ENCODE measurements at places on chromosomes 12 and 14.

DNA sequence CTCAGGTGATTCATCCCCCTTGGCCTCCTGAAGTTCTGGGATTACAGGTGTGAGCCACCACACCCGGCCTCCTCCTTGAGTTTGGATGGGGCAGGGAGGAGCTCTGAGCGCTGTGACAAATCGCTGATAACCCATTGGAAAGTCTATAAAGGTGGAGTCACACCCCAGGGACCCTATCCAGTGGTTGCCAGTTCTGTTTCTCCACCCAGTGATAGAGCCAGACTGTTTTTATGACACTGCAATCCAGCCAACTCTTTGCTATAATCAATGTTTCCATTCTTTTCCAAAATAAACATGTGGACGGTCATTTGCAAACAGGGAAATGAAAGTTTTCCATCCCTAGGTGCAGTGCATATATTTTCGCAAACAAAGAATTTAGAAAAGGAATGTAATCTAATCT, 142.0 kb upstream of the PELI2 start:
- DNase-seq: no peak

- DNase-seq: no peak
These were observed 827.9 kb downstream of the BCL11B start for GRCh38 chr14:98444077-98444476.

GRCh38 chr12:100372853-100373640, 16.2 kb downstream of the SLC17A8 start:
- no peak for DNase-seq

DNA sequence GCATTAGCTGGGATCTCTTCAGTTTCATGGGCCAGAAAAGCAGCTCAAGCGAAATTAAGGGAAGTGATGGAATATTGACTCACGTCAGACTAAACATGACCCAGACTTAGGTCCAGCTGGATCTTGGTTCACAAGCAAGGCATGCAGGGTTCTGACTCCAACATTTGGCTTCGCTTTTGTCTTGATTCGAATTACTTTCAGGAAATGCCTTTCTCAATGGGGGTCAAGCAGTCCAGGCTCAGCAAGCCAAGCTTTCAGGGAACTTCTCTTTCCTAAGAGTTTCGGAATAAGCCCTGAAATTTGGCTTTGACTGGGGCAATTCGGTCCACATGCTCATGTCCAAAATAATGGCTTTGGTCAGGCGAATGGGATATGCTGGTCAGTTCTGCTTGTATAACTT, 678.7 kb upstream of the TMEM132C start:
- peak; percentile 96 for DNase-seq

DNA sequence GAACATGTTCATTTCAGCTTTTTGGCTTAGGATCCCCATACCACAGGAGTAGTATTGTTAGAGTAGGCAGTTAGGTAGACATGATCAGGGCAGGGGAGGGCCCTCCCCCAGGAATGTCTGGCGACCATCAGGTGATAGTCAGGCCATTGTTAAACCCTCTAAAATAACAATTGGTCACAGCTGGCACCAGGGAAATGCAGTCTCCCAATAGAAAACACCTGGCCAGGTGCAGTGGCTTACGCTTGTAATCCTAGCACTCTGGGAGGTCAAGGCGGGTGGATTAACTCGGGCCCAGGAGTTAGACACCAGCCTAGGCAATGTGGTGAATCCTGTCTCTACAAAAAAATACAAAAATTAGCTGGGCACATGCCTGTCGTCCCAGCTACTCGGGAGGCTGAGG, 187.1 kb downstream of the MON2 start:
- DNase-seq: no peak

GRCh38 chr14:88706425-88706824, 86.3 kb downstream of the EML5 start:
- DNase-seq: peak; percentile 15

DNA sequence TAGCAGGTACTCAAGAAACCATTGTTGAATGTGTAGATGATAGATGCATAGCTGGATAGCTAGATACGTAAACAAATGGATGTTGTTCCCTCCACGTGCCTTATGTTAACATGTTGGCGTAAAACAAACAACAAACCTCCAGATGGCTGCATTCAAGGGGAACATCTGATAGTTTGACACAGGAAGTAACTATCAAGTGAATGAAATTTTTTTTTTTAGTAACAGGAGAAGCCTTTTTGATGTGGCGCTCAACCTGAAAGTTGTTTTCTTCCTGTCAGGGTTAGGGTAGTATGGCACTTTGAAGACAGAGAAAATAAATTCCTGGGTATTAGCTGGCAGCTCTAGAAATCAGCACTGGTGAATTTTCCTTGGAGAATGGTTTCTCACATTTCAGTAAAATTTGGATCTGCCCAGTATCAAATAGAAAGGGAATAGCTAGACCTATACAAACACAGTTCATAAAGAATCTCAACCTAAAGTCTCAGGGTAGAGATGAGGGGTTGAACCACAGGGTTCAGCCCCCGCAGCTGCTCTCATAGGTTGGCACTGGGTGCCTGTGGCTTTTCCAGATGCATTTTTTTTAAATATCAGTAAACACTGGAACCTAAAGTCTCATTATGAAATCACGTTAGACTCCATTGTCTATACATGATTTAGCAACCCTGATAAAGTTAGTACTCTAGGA, 18.8 kb upstream of the RAP1B start:
- DNase-seq: no peak

- DNase-seq: no peak
These were observed 3.8 kb upstream of the FAM186B start for GRCh38 chr12:49609059-49609874.

GRCh38 chr14:100158566-100159093, 815 bp downstream of the DEGS2 start:
- DNase-seq: no peak

GRCh38 chr14:76371066-76371465, 4.9 kb upstream of the ESRRB start:
- no peak for DNase-seq

- no peak for DNase-seq
These were observed 5.4 kb upstream of the KIF26A start for GRCh38 chr14:104132981-104133380.

DNA sequence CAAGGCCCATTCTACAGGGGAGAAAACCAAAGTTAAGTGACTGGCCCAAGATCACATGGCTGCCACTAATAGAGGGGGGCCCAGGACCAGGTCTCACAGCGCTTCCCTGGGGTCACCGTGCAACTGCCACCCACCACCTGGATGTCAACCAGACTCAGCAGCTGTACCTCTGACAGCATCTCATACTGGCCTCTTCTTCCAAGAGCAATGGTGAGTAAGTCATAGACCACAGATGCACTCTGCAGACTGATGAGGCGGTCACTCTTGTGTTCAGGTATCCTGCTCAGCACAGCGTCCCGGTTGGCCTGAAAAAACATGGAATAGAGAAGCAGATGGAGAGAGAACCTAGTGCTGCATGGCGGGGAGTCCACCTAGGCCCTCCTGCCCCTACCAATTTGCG, 139.9 kb downstream of the TTC7B start:
- DNase-seq: no peak

GRCh38 chr12:47100160-47100559, 20.4 kb upstream of the AMIGO2 start:
- DNase-seq: peak; percentile 50

- DNase-seq: no peak
These were observed 320.9 kb downstream of the NRXN3 start for GRCh38 chr14:78491048-78491447.

DNA sequence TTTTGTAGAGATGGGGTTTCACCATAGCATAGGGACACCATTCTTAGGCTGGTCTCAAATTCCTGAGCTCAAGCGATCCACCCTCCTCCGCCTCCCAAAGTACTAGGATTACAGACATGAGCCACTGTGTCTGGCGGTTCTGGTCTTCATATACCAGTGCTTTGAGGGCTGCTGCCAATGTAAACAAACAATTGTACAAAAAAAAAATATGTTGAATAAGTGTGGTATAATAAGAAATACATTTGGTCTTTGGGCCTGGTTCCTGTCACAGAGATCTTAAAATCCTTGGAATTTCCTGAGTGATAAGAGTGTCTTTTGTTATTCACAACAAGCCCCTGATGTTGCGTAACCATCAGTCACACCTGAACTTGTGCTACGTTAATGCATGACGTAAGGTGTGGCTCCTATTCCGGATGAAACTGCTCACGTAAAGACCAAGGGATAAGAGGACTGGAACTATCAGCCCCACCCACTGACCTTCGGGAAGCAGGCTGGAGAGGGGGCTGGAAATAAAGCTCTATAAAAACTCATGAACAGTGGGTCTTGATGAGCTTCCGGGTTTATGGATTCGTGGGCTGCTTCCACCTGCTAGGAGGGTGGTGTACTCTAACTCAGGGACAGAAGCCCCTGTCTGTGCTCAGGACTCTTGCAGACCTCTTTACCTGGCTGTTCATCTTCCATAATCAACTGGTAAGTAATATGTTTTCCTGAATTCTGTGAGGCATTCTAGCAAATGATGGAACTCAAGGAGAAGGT, 16.5 kb upstream of the RIMKLB start:
- DNase-seq: peak; percentile 48

- DNase-seq: no peak
These were observed 17.7 kb downstream of the EPYC start for GRCh38 chr12:90987101-90987500.

DNA sequence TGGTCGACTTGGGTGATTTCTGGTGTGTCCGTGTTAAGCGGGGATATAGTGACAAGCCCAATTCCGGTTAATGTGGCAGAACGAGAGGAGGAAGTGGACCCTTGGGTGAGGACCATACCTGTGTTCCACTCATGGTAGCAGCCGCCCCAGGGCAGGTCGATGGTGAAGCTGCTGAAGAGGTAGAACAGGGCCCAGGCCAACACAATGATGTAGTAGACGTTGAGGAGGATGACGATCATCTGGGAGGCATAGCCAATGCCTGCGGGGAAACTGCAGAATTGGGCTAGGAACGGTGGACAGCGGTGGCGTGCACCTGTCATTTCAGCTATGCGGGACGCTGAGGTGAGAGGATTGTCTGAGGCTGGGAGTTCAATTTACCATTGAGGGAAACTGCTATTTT, 20.1 kb downstream of the SLC6A13 start:
- no peak for DNase-seq

DNA sequence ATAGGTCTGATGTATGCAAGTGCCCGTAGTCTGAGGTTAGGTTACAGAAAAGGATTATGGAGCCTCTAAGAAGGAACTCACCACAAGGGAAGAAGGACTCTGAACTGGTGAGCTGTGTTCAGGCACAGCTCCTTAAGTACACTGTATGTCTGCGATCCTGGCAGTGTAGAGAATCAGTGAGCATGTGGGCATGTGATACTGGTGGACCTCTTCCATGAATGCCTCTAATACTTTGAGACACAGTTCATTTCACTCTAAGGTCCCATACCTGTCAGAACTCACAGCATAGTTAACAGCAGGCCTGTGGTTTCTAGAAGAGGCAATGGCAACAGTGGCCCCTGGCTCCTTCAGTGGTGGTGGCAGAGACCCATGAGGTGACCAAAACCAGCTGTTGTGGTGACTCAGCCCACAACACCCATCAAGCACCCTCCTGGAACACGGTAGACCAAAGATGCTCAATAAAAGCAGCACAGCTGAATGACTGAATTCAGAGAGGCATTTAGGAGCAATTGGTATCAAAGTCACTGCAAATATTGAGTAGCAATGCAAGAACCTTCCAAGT, 6.9 kb upstream of the OR6J1 start:
- peak; percentile 55 for DNase-seq

DNA sequence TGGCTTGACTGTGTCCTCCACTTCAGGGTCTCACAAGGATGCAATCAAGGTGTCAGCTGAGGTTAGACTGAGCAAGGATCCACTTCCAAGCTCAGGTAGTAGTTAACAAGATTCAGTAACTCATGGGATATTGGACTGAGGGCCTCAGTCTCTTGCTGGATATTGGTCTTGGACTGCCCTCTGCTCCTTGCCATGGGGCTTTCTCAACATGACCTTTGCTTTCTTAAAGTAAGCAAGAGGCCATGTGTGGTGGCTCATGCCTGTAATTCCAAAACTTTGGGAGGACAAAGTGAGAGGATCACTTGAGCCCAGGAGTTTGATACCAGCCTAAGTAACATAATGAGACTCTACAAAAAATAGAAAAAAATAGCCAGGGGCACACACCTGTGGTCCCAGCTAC, 231.3 kb upstream of the AMIGO2 start:
- DNase-seq: no peak

DNA sequence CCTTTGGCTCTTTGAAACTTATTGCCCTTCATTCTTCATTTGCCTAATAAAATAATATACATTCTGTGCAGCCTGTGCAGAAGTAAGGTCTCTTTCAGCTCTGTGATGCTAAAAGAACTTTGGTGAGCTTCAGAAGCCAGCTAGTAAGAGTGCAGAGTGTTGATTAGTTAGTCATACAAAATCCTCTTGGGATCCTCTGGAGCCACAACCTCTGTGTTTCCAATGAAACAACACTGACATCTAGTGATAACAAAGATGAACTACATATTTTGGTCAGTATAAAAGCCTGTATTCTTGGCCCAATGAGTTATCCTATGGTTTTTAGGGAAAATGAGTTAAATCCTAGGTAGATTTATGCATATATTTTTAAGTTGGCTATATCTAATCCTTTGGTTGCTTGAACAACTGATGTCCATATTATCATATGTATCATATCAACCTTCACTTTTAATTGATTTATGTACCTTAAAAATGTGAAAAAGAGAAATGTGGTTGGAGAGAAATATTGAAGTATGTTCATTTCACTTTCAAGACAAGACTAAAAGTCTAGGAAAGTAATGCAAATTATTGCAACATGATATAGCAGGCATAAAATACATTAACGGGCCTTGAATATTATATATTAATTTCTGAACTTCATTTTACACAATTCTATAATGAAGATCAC, 158.4 kb downstream of the KLHL28 start:
- peak; percentile 66 for DNase-seq

DNA sequence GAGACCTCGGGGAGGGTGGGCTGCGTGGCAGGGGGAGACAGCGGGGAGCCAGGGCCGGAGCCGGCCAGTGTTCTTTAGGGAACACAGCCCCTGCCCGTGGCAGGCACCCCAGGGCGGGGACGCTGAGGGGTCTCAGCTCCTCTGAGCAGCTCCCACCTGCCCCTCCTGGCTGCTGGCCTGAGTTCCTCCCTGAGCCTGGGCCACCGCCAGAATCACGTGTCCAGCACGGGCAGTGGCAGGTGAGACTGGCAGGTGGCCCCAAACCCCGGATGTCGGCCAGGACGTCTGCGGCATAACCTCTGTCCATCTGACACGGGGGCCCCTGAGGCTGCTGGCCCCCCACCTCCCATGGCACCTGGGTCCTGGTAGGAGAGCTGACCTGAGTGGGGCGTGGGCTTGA, 25.1 kb downstream of the NOC4L start:
- no peak for DNase-seq

DNA sequence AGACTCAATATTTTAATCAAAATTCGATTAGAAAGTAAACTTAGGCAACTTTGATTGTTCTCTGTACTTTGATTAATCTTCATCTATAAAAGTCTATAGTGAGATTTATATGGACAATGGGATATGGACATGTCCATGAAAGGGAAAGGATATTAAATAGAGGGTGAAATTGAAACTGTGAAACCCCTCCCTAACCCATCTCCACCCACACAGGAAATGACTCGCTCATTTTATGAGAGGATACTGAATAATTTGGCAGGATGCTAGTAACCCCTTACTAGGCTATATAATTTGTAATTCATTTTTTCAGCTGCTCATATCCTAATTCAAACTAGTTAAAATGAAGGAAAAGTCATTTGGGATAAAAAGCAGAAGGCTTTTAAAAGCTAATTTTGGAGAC, 328.0 kb upstream of the ATP2B1 start:
- peak; percentile 39 for DNase-seq

GRCh38 chr12:130988261-130988660, 34.6 kb downstream of the ADGRD1 start:
- DNase-seq: no peak

GRCh38 chr14:35223927-35224326, 68.3 kb upstream of the PSMA6 start:
- no peak for DNase-seq

GRCh38 chr12:2488131-2488530, 306.6 kb upstream of the FKBP4 start:
- no peak for DNase-seq
